ENCODE measurements at places on chromosomes 1 and 21.

- no peak for DNase-seq
These were observed 388.7 kb downstream of the ST6GALNAC3 start for GRCh38 chr1:76463278-76463677.

DNA sequence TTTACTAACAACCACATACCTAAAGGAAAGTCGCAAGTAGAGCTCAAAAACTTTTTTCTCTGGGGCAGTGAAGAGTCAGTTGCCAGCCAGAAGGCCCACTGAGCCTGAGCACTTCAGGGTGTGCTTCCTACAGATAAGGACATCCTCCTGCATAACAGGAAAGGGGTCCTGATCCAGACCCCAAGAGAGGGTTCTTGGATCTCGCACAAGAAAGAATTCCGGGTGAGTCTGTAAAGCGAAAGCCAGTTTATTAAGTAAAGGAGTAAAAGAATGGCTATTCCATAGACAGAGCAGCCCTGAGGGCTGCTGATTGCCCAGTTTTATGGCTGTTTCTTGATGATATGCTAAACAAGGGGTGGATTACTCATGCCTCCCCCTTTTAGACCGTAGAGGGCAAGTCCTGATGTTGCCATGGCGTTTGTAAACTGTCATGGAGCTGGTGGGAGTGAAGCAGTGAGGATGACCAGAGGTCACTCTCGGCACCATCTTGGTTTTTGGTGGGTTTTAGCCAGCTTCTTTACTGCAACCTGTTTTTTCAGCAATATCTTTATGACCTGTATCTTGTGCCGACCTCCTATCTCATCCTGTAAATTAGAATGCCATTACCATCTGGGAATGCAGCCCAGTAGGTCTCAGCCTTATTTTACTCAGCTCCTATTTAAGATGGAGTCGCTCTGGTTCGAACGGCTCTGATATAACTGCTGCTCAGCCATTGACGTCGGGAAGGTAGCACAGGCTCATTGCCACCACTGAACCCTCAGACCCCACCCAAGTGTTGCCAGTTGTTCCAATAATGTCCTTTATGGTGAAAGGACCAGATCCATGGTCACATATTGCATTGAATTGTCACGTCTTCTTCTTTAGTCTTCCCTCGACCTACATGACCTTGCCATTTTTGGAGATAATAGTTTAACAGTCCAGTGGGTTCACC is 96.6 kb upstream of the ERRFI1 start:
- no peak for DNase-seq

DNA sequence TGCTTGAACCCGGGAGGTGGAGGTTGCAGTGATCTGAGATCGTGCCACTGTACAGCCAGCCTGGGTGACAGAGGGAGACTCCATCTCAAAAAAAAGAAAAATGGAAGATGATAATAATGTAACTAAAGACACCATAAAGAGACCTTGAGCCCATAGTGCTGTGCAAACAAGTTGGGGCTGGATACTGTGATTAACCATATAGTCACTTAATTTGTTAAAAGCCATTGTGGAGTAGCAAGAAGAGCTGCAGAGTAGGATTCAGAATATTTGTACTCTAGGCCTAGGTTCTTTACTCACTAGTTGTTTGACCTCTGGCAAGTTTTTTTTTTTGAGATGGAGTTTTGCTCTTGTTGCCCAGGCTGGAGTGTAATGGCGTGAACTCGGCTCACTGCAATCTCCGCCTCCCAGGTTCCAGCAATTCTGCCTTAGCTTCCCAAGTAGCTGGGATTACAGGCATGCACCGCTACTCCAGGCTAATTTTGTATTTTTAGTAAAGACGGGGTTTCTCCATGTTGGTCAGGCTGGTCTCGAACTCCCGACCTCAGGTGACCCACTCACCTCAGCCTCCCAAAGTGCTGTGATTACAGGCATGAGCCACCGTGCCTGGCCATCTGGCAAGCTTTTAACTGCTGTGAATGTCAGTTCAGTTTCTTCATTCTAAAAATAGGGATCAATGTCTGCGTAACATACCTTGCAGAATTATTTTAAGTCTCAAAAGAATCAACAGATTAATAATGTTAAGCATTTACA is 12.8 kb downstream of the CAP1 start:
- DNase-seq = no peak

GRCh38 chr1:223752721-223753515 is 40.6 kb downstream of the CAPN2 start:
- no peak for DNase-seq

DNA sequence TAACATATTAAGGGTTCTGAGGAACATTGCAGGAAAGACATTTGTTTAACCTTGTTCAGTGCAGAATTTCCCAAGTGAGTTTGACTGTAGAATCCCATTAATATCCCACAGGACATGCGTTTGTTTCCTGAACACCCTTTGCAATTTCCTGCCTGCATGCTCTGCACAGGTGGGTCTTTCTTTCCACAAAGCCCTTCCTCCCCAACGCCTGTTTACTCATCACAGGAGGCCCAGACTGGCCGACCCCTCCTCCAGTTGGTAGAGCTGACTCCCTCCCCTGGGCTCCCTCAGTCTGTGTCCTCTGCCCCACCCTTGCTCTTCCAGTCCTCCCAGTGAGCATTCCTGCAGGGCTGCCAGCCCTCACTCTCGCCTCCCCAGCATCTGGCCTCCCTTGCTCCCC is 47.5 kb upstream of the CTPS1 start:
- no peak for DNase-seq

DNA sequence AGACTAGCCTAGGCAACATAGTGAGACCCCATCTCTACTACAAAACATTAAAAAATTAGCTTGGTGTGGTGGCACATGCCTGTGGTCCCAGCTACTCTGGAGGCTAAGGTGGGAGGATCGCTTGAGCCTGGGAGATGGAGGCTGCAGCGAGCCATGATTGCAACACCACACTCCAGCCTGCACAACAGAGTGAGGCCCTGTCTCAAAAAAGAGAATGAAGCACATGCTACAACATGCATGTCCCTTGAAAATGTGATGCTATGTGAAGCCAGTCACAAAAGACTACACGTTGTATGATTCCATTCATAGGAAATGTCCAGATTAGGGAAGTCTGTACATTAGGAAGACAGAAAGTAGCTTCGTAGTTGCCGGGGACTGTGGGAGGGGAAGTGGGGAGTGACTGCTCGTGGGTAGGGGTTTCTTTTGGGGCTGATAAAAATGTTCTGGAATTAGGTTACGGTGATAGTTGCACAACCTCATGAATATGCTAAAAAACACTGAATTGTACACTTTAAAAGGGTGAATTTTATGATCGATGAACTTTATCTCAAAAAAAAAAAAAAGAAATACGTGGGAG is 202.1 kb downstream of the KAZN start:
- no peak for DNase-seq

GRCh38 chr1:168832661-168833060 is 103.7 kb upstream of the DPT start:
- no peak for DNase-seq
